CD4-positive, alpha-beta T cell (primary cell): ENCODE measurements at places on chromosomes 12 and 14.

DNA sequence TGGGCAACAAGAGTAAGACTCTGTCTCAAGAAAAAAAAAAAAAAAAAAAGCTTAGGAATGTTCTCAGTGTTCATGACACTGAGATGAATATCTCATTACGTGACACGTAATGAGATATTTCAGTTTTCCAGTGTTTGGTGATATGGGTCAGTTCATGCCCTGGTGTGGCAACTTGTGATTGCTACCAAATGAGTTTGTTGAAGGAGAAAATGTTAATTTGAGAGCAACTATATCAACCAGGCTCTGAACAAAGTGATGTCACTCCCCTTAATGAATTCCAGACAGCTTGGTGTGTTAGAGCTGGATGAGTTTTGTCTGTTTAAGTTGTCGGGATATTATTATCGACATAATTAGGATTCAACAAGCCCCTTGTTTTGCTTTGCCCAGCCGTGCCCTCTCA is 211.7 kb downstream of the DPF3 start:
- DNase-seq = no peak

DNA sequence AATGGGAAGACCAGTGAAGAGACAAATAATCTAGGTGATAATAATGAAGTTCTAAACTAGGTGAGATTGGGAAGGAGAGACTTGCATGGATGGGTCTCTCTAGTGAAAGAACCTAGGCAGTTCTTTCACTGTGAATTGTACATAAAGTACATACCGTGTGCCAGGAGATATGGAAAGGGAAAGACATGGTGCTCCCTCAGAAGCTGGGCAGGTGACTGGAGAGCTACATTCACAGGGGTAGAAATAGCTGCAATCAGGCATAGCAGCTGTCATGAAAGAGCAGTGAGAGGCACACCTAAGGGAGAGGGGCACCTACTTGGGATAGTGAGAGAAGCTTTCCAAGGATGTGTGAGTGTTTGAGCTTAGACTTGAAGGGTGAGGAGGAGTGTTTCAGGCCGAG is 9.3 kb downstream of the STK38L start:
- DNase-seq = no peak

- DNase-seq = no peak
Measured at GRCh38 chr14:33457021-33457420, 493.9 kb downstream of the EGLN3 start.

DNA sequence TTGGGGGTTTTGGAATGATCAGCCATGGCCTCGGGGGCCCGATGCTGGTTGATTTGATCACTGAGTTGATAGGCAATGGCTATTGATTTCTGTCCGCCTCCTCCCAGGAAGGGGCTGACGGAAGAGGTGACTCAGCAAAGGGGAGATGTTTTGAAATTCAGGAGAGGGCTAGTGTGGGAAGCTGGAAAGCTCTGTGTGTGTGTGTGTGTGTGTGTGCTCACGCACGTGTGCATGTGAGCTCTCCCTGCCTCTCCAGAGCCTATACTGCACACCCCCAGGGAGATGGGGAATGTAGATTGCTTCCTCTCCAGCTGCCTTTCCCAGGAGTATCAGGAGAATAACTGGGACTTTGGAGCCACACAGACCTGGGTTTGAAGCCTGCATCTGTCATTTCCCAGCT is 184.9 kb upstream of the MYL2 start:
- no peak for DNase-seq

DNA sequence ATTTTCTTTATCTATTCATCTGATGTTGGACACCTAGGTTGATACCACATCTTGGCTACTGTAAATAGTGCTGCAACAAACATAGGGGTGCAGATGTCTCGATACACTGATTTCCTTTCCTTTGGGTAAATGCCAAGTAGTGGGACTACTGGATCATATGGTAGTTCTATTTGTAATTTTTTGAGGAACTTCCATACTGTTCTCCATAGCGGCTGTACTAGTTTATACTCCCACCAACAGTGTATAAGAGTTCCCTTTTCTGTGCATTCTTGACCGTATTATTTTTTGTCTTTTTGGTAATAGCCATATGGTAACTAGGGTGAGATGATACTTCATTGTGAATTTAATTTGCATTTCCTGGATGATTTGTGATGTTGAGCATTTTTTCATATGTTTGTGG is 71.8 kb downstream of the LRP6 start:
- no peak for DNase-seq
